GM23338 (cell line): ENCODE measurements at places on chromosomes 11 and 22. TPM values are rescaled to one million over a fixed set of nuclear protein-coding genes. Genes with fewer than 3 reads are reported as not detected.
A peak's percentile ranks its signal among the peaks of the same experiment; 100 is the strongest.

F2 gene
- polyA plus RNA-seq: 0.31 TPM in 1 of 2 replicates, not detected in the other

ZDHHC13 gene
- 18.2 and 21.0 TPM in 2 replicates for polyA plus RNA-seq

EI24 gene
- polyA plus RNA-seq: 132 and 135 TPM in 2 replicates

MPEG1 gene
- polyA plus RNA-seq: 0.07 TPM in 1 of 2 replicates, not detected in the other

CCDC15 gene
- polyA plus RNA-seq: 1.8 and 2.9 TPM in 2 replicates

NNMT gene
- polyA plus RNA-seq: 0.21 and 0.40 TPM in 2 replicates

OR2AT4 gene
- not detected in 2 replicates for polyA plus RNA-seq

GDPD4 gene
- not detected in 2 replicates for polyA plus RNA-seq

TSSK2 gene
- polyA plus RNA-seq: not detected in 2 replicates

P2RY2 gene
- 0.40 and 0.63 TPM in 2 replicates for polyA plus RNA-seq

INCENP gene
- polyA plus RNA-seq: 35.6 and 41.3 TPM in 2 replicates

INS gene
- polyA plus RNA-seq: not detected in 2 replicates

DNA sequence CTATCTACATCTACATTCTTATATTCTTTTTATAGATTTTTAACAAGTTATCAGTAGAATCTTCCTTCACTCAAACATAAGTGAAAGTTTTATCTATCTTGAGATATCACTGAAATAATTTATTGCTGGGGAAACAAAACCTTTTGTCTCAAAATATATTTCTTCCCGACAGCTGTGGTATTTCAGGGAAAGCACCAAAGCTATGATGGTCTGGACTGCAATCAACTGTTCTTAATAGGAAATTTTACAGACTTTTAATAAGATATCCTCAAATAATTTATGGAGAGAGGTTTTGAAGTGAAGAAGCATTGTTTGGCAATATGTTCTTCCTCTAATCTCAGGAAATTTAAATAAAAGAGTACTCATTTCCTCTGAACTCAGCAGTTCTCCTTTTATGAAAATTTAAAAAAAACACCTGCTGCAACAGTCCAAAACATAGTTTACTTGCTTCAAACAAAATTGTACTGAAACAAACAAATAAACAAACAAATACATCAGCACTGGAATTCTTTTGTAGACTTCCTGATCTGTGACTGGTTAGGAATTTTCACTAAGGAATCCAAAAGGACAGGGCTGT, 33.9 kb upstream of the EIF3M start:
- no peak for DNase-seq

- DNase-seq: peak; percentile 63
Measured at GRCh38 chr22:17159504-17159951, 451 bp upstream of the HDHD5 start.

DNA sequence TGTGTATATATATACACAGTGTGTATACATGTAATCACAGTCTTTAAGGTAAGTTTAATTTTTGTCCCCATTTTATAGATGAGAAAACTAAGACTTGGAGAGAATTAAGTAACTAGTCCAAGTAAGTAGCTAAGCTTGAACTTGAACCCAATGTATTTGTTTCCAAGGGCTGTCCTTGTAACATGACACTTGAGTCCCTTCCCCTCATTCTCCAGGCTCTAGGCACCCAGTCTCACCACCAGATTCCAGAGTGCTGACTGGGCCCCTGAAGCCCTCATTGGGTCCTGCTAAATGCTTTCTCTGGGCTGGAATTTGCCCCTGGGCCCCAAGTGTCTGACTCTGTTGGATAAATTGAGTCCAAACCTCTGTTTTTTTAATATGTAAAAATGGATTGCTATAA, 45.5 kb downstream of the ADM start:
- DNase-seq: peak; percentile 86

DNA sequence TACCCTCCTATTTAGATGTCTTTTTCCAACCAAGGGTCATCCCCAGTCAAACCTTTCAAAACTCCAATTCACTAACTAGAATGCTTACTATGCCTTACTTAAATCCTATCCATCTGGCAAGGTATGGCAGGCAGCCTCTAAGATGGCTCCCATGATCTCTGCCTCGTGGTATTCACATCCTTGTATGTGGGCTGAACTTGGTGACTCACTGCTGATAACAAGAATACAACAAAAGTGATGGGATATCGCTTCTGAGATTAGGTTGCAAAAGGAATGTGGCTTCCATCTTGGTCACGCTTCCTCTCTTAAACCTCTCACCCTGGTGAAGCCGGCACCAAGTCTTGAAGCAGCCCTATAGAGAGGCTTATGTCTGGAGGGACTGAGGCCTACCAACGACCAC, 29.6 kb upstream of the UPB1 start:
- no peak for DNase-seq

DNA sequence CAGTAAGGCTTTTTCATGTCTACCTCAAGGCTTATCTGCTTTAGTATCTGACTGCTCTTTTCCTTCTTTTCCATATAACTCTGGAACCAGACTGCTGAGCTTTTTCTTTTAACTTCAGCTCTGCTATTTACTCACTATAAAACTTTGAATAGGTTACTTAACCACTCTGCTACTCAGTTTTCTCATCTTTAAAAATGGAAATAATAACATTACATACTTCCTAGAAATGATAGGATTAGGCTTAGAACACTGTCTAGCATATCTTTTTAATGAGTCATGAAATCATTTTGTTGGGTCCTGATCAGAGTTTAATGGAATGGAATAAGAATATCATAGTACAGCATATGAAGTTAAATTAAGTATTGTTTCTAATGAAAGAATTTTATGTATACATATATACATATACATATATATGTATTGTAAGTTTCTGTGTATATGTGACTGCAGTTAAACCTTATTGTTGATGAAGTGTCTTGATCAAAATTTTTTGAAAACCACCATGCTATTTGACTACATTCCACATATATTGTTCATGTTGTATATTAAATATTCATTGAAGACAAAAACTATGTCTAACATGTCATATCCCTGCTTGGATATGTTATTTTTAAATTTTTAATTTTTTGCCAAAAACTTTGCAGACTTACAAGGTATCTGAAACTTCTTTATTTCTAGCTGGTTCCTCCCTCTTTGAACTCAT, 120.2 kb downstream of the METTL15 start:
- no peak for DNase-seq

DNA sequence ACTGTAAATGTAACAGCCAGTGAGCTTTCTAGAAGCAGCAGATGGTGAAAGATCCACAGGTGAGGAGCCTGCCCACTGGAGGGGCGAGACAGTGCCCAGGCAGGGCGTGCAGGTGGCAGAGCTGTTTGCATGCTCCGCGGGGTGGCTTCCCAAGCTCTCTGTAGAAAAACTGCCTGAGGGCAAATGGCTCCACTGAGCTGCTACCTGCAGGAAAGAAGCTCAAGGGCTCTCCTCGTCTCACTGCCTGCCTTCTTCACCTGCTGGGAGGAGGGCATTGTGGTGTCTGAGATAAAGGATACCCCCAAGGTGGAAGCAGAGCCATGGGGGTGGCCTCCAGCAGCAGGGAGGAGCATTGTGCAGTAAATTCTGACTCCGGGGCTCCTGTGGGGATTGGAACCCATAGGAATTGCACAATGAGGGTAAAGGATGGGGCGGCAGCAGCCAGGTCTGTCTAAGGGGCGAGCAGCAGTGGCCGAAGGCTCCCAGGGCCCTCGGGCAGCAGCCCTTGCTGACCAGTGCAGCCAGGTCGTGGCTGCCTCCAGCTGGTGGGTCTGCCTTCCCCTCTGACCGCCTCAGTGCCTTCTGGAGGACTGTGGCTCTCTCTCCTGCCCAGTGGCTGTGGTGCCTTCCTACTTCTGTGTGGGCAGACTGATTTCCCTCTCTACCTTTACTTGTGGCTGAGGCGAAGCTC, 28.0 kb upstream of the CABP7 start:
- peak; percentile 71 for DNase-seq

DNA sequence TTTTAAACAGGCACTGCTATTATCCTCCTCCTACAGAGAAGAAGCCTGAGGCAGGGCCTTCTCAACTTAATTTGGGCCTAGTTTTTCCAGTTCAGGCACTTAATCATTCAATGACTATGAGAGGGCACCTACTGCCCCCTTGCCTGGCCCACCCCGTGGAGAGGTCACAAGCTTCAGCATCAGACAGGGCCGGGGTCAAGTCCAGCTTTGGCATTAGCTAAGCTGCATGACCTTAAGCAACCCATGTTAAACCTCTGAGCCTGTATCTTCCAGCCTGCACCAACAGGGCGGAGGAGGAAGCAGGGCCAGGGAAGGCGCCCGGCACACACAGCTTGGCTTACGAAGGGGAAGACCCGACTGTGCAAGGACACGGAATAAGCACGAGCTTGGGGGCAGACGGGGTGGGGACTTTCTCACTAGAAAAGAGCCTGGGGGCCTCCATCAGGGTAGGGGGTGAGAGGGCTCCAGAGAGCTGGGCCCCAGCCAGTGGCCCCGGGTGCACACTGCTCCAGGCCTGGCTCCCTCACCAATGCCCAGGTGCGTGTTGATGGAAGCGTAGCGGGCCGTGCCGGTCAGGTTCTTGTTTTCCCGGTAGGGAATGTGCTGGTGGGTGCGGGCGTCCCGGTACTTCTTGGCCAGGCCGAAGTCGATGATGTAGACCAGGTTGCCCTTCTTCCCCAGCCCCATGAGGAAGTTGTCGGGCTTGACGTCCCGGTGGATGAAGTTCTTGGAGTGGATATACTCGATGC, 16.9 kb downstream of the CSNK1E start:
- DNase-seq: no peak

DNA sequence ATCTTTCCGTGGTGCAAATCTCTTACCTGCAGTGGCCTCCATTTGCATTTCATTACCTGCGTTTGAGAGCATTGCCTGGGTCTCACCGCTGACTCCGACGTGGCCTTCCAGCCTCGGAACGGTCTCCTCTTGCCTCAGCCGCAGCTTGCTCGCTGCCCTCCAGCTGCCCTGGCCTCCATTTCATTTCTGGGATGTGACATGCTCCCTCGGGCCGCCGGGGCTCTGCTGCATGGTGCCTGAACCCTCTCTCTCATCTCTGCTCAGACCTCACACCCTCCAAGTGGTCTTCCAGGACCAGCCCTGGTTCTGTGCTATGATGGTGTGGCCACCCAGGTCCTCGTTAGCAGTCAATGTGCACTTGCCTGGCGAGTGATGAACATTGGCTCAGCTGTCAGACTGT, 229.2 kb downstream of the TBC1D22A start:
- DNase-seq: no peak

DNA sequence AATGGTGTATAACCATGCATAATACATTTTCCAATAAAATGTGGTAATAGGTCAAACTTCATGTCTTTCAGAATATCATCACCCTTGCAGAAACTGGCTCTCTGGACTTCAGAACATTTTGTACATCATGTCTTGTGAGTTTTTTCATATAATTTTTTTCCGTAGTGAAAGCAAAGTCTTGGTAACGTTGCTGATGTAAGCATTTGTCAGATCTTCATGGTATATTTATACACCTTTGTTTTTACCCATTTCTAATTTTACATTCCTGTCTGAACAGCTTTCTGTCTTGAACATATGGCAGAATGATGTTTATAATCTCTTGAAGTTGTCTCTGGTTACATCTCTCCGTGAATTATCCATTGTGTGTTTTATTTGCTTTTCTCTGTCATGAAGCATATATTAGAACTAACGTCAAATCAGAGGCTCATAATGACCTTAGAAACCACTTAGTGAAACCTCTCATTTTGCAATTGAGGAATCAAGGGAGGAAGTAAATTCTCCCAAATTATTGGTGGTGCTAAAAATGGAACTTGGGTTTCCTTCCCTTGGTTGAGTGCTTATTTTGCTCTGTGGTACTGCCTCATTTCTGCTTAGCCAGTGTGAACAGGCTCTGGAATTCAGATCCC, 37.4 kb downstream of the CSRP3 start:
- no peak for DNase-seq

GRCh38 chr11:13415201-13415600, 47.8 kb downstream of the BTBD10 start:
- no peak for DNase-seq

- no peak for DNase-seq
Measured at GRCh38 chr11:113238721-113239120, 75.7 kb upstream of the TTC12 start.

GRCh38 chr22:34567367-34567766, 498.6 kb upstream of the ISX start:
- no peak for DNase-seq

DNA sequence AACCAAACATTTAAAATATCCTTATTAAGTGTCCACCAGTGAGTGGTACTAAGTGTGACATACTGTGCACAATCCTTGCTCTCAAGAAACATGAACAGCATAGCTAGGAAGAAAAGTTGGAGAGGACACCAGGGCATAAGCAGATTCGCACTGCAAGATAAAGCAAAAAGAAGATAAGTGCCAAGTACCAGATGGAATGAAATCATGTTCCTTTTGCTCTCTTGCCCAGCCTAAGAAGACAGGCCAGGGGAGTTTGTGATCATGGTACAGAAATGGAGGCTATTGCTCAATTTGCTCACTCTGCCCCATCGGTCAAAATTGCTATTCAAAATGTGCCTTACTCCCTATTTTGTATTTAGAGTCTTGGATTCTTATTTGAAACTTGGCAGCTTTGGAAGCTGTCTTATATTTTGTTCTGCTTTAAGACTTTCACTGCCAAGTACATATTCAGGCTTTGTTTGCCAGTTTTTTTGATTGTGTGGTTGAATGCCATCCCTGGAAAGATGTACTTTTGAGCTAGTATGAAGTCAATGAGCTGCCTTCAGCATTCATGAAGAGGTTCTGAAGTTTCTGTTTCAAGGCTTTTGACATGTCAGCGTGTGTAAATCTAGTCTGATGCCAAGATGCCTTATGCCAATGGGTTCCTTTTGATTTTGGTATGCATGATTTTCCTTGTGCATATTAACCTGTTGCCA, 90.3 kb downstream of the PAX6 start:
- DNase-seq: no peak

GRCh38 chr11:29129844-29130243, 887.0 kb downstream of the KCNA4 start:
- no peak for DNase-seq

GRCh38 chr22:48902983-48903650, 924.6 kb downstream of the BRD1 start:
- DNase-seq: no peak

GRCh38 chr11:114232400-114233059, 63.7 kb upstream of the NNMT start:
- no peak for DNase-seq

- DNase-seq: no peak
Measured at GRCh38 chr11:3971756-3972404, 116.4 kb downstream of the STIM1 start.

GRCh38 chr11:93034031-93034722, 64.7 kb downstream of the MTNR1B start:
- DNase-seq: no peak

GRCh38 chr11:78965432-78965831, 390.8 kb upstream of the NARS2 start:
- no peak for DNase-seq
